ENCODE measurements at places on chromosomes 4 and X.

- no peak for DNase-seq
Measured at GRCh38 chr4:155780775-155781174, 22.0 kb downstream of the GUCY1B1 start.

GRCh38 chr4:17094876-17095210 lies 196.4 kb upstream of the LDB2 start:
- DNase-seq, result no peak

GRCh38 chr4:41009411-41009810 lies 204.9 kb downstream of the APBB2 start:
- DNase-seq, result no peak

- no peak for DNase-seq
Measured at GRCh38 chr4:1164444-1164843, 7.9 kb downstream of the SPON2 start.

DNA sequence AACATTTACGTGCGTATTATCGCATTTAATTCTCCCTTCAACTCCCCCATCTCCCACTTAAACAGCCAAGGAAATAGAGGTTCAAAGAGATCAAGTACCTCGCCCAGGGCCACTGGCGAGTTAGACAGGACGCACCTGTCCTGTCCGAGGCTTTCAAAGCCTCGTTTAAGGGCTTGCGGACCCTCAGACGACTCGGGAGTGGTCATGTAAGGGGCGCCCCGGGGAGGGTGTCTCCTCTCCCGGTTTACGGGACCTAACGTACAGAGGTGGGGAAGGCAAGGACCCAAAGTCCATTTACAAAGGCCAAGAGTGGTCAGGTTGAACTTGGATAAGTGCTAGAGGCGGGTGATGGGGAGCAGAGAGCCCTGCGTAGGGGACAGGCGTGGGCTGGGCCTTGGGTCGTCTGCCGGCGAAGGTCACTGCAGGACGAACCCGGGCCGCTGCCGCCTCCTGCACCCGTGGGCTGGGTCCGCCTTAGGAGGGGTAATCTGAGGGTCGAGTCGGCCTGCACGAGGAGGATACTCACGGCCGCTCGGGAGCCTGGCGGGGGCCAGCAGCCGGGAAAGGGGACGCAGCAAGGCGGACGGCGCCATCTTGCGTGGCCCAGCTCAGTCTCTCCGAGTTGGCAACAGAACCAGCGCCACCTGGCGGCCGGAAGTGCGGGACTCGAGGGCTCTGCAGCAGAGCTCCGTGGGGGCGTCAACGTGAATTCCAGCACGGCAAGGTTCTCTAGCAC lies 5.9 kb upstream of the NAA15 start:
- peak; percentile 80 for DNase-seq

GRCh38 chr4:186725469-186726425 lies 2.1 kb upstream of the FAT1 start:
- peak; percentile 70 for DNase-seq

DNA sequence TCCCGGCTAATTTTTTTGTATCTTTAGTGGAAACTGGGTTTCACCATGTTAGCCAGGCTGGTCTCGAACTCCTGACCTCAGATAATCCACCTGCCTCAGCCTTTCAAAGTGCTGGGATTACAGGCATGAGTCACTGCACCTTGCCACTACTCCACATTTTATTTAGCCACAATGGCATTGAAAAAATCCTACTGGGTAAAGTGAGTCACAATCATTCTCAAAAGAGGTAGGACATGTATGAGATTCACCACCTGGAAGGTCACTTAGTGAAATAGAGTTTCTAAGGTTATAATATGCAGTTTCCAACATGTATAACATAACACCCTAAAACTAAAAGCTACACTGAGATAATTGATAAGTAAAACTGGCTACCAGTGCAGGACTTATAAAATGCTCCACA lies 159.2 kb downstream of the BTC start:
- DNase-seq, result no peak

DNA sequence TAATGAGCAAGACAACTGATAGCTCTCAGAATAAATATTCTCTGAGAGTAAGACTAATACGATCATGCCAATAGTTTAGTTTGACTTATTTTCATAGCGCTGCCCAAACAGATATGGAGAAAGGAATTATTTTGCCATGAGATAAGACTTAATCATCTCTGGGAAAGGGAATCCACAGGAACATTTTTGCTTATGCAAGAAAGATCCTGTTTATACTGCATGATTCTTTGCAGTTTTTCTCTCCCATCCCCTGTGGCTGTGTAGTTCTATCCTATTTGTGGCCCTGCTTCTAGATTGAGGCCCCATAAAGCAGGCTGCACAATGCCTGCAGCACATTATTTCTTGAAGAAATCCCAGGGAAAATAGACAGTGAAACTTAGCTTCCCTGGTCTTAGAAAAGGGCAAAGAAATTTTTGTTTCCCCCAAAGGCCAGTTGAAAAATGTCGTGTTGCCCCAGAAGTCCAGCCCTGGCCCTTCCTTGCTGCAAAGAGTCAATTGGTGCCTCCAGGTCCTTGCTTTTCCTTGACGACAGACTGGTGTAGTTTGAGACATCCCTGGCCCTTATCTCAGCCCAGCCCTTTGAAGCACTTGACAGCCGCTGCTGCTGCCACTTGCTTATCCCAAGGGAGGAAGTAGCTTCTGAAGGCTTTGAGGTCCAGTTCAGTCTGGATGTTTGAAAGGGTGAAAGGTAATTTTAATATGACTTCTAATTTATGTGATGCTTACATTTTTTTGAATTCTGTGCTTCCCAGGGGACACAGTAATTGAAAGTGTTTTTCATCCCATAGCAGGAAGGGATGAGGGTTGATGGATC lies 45.0 kb upstream of the SH3RF1 start:
- no peak for DNase-seq

- DNase-seq, result no peak
Measured at GRCh38 chr4:41471126-41472071, 66.6 kb upstream of the LIMCH1 start.

GRCh38 chrX:13008189-13008533 lies 33.3 kb downstream of the TMSB4X start:
- DNase-seq, result no peak

DNA sequence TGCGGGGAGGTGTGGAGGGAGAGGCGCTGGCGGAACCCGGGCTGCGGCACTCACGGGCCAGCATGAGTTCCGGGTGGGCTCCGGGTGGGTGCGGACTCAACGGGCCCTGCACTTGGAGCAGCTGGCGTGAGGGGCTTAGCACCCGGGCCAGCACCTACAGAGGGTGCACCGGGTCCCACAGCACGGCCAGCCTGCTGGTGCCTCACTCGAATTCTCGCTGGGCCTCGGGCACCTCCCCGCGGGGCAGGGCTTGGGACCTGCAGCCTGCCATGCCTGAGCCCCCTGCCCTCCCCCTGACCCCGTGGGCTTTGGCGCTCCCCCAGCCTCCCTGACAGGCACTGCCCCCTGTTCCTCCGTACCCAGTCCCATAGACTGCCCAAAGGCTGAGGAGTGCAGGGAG lies 10.8 kb upstream of the CAMK2D start:
- no peak for DNase-seq

- DNase-seq, result no peak
Measured at GRCh38 chr4:55253948-55254593, 92.0 kb upstream of the SRD5A3 start.

GRCh38 chr4:8427761-8428287 lies 12.7 kb downstream of the ACOX3 start:
- DNase-seq, result peak; percentile 41

DNA sequence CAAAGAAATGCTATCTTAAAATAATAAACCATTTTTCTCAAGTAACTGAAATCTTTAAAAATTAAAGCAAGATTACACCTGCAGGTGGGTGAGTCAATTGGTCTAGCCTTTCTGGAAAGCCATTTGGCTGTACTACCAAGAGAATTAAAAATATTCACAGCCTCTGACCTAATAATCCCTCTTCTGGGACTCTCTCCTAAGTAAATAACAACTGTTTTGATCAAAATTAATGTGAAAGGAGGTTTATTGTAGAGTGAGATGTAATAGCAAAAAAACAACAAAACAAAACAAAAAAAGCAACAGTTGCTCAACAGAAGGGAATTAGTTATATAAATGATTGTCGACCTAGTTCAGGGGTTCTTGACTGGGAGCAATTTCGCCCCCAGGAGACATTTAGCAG lies 89.0 kb downstream of the GEMIN8 start:
- no peak for DNase-seq
